Urinary bladder (tissue), 4 donors: ENCODE measurements at places on chromosomes 3 and 15. TPM values are rescaled to one million over a fixed set of nuclear protein-coding genes. Genes with fewer than 3 reads are reported as not detected.
A peak's percentile ranks its signal among the peaks of the same experiment; 100 is the strongest.

The EPHB1 gene
- total RNA-seq: 1.6 TPM

The MCF2L2 gene
- 3.6 TPM for total RNA-seq

GRCh38 chr15:69794645-69795469 is 302.9 kb downstream of the TLE3 start:
- peak; percentile 41 for DNase-seq

- no peak for DNase-seq
Measured at GRCh38 chr15:86611417-86612040, 531.9 kb downstream of the AGBL1 start.

GRCh38 chr3:138673641-138674530 is 65.3 kb downstream of the FAIM start:
- no peak for DNase-seq

DNA sequence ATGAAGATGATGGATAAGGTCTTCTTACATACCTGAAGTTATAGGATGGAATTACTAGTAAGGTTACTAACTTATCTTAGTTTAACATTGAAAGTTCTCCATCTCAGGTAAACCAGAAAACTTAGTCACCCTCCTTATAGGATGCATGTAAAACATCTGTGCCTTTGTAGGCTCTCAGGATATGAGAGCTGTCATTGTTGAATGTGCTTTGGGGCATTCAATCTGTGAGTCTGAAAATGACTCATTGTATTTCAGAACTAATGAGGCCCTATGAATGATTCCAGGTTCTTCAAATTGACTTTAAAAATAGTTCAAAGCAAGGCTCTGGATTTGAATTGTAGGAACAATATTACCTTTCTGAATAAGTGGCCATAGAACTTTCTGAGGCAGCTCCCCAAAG is 237.7 kb upstream of the AZI2 start:
- DNase-seq: no peak

The EAF1 gene
- total RNA-seq: 10.9 TPM

The KLHL40 gene
- total RNA-seq: 3.5 TPM

DNA sequence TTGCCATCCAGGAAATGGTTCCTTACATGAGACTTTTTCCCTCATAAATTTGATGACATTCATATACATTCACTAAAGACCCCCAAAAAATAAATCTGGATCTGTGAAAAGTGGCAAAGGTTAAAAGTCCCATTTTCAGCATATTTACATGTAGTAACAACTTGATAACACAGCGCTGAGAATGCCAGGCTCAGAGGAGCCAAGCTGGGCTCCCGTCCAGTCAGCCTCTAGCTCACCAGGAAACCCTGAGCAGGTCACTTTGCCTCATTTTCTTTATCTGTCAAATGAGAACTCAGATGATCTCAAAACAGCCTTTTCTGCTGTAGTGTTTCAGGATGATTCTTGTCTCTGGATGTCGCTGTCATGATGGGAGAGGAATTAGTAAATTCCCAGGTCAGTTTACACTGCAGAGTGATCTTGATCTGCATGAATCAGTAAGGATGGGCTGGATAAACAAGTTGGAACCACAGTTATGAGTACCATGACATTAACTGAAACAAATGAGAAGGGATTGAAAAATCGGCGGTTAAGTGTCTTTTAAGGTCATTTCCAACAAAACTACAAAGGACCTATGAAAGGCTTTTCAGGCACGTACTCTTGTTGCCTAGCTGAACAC is 82.8 kb downstream of the PPARG start:
- DNase-seq: no peak

DNA sequence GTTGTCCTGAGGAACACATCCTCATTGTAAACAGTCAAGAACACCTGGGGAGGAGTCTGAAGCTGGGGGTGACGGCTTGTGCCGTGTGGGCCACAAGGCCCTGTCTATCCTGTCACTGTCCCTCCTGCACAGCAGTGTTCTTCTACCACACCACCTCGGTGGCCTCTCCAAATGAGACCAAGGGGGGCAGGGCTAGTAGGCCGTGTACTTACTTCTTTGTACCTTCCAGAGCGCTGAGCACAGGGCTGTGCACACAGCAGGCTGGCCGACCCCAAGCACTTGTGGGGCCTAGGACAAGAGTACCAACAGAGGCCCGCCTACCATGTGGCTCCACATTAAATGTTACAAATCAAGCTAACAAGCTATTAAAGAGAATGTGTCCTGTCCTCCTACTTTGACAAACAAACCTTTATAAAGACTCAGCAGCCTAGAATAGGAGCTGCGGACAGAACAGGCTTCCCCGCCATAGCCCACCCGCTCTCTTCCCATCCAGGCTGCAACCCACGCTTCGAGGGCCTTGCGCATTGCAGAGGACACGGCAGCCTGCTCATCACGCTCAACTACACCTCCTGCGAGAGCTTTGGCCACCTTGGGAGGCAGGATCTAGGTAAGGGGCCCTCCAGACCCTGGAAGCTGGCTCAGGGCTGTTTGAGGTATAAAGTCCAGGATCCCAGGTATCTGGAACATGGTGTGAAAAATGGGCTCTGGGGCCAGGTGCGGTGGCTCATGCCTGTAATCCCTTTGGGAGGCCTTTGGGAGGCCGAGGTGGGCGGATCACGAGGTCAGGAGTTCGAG is 30.5 kb downstream of the MELTF start:
- no peak for DNase-seq

The EIF4E3 gene
- total RNA-seq: 16.0 TPM
